ENCODE measurements at places on chromosomes 5 and 9.
A peak's percentile ranks its signal among the peaks of the same experiment; 100 is the strongest.

GRCh38 chr5:71872311-71872864, 153.3 kb downstream of the CARTPT start:
- no peak for DNase-seq

GRCh38 chr9:89042984-89043383, 51.7 kb downstream of the S1PR3 start:
- DNase-seq, result no peak

DNA sequence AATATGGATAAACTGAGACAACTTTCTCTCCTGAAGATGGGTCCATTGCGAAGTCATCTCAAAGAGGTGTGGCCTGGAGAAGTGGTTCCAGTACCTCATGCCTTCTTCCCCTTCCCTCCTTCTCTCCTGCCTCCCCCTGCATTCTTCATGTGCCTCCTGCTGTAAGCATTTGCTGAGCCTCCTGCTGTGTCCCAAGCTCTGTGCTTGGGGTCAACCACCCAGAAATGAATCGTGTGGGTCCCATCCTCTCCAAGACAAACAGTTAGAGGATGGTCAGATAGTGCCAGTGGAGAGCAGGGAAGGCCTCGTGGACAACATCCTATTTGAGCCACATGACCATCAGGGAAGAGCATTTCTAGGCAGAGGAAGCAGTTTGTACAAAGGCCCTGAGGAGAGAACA, 53.5 kb downstream of the KCNIP1 start:
- no peak for DNase-seq

GRCh38 chr9:136047076-136047774, 47.9 kb downstream of the NACC2 start:
- no peak for DNase-seq

DNA sequence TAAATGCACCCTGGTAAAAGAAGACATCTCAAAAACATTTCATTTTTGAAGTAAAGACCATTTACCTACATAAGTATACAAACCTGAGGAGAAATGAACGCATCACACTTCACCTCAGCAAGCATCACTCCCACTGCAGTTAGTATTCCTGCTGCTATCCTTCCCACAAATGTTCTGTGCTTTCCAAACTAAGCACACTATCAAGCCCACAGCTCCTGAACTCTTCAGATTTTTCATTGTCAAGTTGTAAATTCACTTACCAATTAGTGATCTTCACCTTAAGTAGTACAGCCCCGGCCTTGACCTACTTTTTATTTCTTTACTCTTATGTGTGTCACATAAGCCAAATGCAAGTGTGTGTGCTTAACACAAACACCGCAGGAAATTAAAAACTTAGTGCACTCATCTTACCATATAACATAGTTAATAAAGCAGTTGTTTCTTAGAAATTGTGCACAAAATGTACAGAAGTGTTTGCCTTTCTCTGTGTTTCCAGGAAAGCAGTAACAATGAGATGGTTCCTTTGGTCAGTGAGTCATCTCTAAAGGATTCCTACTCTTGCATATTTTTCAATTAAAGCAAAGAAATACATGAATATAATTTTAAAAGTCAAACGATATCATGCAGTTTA, 169.4 kb downstream of the APBA1 start:
- no peak for DNase-seq

DNA sequence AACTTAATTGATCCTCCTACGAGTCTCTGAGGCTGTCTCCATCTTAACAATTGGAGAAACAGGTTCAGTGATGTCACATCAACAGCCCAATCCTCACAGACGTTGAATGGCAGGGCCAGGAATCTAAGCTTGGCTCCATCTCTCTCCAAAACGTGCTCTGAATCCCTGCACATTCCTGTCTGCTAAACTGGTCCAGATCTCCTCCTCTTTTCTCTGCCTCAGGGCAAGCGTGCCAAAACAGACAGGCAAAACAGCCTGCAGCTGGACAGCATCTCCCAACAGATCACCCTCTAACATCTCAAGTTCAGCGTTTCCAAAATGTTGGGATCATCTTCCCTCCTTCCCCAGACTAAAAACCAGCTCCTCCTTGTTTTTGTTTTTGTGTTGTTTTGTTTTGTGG, 6.6 kb downstream of the FBP1 start:
- DNase-seq, result no peak

GRCh38 chr9:121050128-121050988, at the start of gene C5:
Gene C5 (minus strand): TSS chr9:121050275. CDS start chr9:121050246, 29 bp downstream.
- no peak for DNase-seq

- DNase-seq, result no peak
Observed at GRCh38 chr5:62266573-62266972, 39.4 kb upstream of the KIF2A start.

DNA sequence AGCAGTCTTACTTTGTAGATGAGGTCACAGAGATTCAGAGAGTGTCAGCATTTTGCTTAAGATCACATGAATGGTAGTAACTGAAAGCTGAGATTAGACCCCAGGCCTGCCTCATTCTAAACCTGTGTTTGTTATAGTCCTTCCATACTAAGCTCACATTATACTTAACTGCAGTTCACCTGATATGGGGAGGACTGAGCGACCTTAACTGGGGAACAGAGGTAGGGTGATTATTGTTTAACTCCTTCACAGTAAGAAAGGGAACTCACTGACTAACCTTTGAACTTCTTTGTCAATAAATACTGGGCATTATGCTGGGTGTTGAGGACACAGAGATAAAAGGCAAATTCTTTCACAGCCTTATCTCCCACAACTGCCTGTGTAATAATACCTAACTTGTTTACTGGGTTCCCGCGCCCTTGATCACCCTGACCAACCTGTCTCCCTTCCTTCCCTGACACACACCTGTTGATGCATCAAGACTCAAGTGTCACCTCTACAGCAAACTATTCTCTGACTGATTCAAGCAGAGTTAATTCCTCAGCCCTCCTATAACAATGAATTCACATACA, 27.2 kb downstream of the DEPDC1B start:
- no peak for DNase-seq

- DNase-seq, result peak; percentile 74
Observed at GRCh38 chr5:171387970-171388815, 544 bp downstream of the NPM1 start.

DNA sequence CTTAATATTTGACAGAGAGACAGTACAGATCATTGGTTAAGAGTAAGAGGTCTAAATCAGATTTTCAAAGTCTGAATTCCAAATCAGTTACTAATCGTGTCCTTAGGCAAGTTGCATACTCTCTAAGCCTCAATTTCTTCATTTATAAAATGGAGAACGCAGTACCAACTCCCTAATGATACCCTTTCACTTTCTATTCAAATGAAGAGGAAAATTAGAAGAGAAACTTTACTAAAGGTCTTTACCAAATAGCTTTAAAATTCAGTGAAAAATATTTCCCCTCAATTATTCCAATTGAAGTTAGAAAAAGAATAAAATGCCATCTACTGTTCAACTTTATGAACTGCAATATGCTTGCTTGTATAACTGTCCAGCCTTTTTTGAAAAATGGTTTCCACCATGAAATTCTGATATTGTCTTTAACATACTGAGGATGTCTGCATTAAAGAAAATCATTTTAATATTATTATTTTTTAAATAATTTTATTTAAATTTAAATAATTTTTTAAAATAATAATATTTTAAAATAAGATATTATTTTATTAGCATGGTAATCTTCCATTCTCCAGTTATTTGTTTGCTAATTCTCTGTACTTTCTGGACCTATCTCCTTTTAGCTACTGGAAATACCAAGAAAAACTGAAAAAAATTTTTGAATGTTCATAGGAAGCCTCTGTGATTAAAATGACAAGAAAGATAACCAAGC, 36.0 kb downstream of the POC5 start:
- DNase-seq, result no peak

GRCh38 chr5:156361436-156362109, 34.6 kb downstream of the SGCD start:
- DNase-seq, result no peak

GRCh38 chr5:134510970-134511795, 14.3 kb upstream of the JADE2 start:
- no peak for DNase-seq

- no peak for DNase-seq
Observed at GRCh38 chr5:134568761-134569695, 43.6 kb downstream of the JADE2 start.

- no peak for DNase-seq
Observed at GRCh38 chr5:116394186-116394867, 180.3 kb downstream of the SEMA6A start.

DNA sequence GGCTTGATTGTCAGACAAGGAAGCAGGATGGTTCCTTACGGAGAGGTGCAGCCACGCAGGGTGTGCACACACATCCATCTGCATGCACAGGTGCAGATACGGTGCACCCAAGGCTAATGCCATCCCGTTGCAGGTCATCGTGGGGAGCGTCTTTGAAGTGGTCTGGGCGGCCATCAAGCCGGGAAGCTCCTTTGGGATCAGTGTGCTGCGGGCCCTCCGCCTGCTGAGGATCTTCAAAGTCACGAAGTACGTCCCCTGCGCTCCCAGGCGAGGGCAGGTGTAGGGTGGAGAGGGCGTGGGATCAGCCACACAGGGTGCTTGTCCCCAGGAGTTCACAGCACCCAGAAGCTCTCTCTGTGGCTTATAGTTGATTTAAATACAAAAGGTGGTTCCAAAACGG, 106.4 kb downstream of the CACNA1B start:
- no peak for DNase-seq

DNA sequence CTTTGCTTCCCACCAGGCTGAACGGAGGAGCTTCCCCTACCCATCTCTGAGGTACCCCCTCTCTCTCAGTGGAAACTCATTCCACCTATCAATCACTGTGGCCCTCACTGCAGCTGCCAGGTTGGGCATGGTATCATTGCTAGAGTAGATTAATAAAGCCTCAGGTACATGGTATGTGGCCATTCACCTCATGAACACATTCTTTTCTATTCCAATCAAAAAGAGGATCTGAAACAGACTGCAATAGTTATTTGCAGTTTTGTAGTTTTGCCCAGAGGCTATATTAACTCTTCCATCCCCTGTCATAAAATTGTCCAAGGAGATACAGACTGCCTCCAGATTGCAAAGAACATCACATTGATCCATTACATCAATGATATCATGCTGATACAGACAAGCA, 85.8 kb upstream of the MVB12B start:
- no peak for DNase-seq

- DNase-seq, result no peak
Observed at GRCh38 chr5:133358271-133358670, 254.1 kb downstream of the FSTL4 start.

DNA sequence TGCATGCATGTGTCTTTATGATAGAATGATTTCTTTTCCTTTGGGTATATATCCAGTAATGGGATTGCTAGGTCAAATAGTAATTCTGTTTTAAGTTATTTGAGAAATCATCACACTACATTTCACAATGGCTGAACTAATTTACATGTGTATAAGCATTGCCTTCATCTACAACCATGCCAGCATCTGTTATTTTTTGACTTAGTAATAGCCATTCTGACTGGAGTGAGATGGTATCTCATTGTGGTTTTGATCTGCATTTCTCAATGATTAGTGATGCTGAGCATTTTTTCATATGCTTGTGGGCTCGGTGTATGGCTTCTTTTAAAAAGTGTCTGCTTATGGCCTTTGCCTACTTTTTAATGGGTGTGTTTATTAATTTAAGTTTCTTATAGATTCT, 102.3 kb upstream of the CCDC112 start:
- DNase-seq, result no peak

GRCh38 chr5:5332287-5332686, 90.2 kb upstream of the ICE1 start:
- DNase-seq, result no peak

GRCh38 chr9:115999498-115999897, 154.1 kb upstream of the PAPPA start:
- DNase-seq, result no peak

GRCh38 chr5:124263680-124264491, 482.6 kb downstream of the ZNF608 start:
- DNase-seq, result no peak

DNA sequence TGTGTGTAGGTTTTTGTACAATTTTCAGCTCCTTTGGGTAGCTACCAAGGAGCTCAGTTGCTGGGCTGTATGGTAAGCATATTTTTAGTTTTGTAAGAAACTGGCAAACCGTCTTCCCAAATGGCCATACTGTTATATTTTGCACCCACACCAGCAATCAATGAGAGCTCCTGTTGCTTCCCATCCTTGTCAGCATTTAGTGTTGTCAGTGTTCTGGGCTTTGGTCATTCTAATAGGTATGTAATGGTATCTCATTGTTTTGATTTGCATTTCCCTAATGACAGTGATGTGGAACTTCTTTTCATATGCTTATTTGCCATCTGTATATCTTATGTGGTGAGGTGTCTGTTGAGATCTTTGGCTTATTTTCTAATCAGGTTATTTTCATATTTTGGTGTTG, 320.1 kb downstream of the MLLT3 start:
- no peak for DNase-seq

DNA sequence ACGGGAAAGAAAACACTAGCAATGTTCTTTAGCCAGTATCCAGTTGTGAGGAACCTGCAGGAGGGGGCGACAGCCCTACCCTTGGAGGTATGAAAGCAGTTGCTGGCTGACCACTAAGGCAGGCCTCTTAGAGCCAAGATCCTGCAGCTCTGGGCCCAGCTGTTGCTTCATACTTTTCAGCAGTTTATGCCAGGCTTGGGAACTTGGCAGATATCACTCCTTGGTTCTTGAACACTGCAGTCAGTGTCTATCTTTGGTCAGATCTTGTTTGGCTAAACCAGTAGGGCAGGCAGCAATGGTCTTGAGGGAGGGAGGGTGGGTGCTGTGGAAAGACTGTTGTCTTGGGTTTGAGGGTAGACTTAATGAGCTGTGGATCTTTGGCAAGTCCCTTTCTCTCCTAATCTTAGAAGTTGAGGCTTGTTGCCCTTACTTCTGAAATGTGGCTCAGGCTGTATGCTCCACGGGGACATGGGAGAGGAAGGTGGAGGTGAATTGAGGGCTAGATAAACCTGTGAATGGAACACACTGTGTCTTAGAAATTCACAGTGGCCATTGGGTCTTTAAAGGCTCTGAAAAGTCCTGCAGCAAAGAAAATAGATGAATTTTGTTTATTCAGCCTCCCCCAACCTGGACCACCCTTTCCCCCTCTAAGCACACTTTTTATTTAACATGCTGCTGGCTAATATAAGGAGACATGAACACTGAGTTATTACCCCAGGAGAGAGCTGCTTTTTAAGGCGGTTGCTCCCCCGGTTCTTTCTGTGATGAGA, 37.5 kb downstream of the ZNF618 start:
- no peak for DNase-seq

DNA sequence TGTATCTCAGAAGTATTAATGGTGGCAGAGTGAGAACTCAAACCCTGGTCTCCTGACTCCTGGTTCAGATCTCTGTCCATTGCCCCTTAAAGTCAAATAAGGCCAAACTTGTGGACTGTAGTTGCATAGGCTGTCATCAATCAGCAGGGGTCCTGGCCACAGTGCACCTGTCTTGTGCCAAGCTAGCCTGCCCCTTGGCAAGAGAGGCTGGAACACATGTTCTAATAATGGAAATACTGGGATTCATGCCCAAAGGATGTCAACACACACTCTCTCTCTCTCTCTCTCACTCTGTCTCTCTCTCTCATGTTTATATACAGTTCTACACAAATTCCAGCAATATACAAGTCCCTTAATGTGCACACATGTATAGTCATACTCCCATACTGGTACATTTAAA, 44.3 kb downstream of the GLRA1 start:
- no peak for DNase-seq
